ENCODE measurements at places on chromosomes 5 and 9.

DNA sequence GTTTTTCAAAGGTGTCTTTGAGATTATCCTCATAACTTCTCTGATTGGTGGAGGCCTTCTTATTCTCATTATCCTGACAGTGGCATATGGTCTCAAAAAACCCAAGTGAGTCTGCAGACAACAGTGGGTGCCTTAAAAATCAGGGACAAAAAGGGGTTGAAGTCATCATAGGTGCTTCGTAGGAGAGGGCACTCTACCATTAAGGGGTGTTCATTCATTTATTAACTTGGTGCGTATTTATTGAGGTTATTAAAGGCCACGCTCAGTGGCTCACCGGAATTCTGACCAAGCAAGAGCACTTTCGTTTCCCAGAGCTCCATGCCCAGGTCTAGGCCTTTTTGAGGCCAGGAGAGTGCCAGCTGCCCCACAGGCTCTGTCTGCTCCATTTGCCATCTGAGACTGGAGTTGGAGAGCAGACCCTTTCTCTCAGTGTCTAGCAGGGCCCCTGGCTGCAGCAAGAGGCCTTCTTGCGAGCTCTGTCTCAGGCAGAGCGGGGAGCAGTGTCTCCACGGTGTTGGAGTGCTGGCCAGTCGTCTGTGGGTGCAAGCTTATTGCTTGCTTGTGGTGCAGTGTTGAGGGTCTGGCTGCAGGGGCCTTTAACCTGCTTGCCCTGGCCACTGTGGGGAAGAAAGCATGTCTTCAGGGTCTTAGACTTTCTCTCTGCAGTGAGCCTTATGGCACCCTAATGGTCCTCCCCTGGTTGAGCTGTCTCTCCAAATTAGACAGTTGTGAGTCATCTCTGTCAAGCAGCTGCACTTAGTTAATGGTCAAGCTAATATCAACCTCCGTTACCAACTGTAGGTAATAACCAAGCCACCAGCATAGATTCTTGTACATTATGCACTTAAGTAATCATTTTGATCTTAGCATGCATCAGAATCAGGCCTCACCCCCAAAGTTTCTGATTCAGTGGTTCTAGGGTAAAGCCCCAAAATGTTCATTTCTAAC, 62.6 kb downstream of the IL31RA start:
- no peak for DNase-seq

- DNase-seq: no peak
Measured at GRCh38 chr5:93497096-93497495, 83.9 kb downstream of the NR2F1-AS1 start.

DNA sequence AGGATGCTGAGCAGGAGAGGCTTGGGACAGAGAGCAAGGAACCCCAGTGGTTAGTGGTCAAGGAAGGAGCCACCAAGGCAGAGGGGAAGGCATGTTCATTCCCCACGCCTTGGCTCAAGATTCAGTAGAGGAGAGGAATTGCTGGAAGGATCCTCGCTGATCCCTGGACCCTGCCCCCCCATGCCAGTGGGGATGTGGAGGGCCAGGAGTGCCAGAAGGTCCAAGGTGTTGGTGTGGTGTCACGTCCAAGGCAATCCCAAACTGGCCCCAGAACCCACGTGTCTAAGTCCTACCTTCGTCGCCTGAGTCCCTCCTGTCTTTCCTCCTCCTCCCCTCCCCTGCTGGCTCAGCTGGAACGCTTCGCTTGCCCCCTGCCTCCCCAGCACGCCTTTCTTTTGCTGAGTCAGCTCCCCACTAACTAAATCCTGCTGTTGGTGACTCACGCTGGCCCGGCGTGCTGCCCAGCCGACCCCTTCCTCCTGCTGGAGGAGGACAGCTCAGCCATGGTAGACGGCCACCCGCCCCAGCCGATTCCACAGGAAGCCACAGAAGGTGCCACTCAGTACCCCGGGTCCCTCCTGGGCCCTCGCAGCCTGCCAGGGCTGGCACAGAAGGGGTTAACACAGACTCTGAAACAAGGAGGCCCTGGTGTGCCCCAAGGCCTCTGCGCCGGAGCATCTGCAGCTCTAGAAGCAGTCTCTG, 37.6 kb upstream of the ORM1 start:
- DNase-seq: no peak

GRCh38 chr5:27020973-27021372, 17.4 kb downstream of the CDH9 start:
- DNase-seq: no peak

DNA sequence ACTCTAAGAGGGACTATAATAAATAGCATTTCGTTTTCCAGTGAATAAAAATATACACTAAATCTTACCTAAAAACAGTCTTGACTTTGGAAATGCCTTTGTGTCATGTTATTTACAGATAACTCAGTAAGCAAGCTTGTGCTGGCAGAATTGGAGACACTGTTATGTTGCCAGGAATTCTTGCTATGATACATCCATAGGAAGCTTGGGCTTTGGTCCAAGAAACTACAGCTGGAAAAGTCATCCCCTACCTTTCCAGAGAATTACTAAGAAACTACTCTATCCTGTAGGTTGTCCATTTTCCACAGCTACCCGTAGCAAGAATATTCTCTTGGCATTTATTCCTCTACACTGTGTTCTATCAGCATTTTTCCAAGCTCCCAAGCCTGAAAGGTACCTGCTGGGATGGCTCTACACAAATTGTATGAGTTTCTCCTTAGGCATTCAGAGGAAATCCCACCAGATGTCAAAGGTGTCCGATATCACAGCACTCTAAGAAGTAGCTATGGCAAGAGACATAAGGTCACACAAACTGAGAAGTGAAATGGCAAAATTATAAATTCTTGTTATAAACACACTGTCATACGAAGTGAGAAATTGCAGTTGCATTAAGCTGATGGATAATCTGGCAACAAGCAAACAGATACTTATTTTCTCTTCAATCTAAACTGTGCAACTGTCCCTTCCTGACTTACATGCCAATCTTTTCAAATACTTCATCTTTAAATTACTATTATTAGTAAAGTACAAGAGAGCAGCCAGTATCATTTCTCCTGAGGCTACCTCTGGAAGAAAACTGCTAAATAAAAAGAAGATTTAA, 68.5 kb downstream of the MCTP1 start:
- no peak for DNase-seq

Data from stimulated activated CD8-positive, alpha-beta memory T cell treated with anti-CD3 and anti-CD28 coated beads, Interleukin-7, amount 100 ng/mL, for 1 hour (primary cell).